ENCODE measurements at places on chromosomes 3 and 15. TPM values are rescaled to one million over a fixed set of nuclear protein-coding genes. Genes with fewer than 3 reads are reported as not detected.

DNA sequence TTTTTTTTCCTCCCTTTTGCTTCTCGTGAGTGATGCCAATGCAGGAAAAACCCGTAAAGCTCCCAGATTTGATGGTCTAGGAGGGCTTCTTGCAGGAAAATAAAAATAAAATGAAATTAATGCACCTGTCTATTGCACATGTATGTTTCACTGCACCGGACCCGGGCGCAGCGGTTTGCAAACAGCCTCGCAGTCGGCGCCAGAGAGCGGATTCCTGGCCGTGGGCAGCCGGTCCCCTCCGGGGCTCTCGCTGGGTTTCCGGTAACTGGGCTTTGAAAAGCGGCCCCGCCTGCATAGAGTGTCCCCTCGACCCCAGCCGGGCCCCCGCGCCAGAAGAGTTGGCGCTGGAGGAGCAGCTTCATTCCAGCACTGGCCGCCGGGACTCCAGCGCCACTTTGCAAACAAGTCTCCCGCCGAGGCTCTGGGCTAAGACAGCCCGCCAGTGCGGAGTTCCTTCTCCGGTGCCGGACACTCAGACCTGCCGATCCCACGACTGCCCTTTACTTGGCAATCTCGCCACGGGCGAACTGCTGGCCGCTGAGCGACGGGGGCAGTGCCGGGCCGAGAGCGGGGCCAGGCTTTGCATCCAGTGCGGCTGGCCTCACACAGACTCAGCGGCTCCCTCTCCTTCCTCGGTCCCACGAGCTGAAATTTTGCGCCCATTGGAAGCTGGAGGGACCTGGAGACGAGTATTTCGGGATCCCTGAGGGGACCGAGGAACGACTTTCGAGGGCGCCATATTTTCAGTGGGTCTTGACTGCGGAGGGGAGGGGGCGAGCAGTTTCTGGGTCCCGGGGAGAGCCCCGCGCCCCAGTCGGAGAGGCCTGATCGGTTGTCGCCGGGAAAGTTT is 225.9 kb upstream of the C2CD4B start:
- peaks cover 12% of the 10 kb centered on the region for H3K27me3 ChIP-seq
- peak; percentile 67 for DNase-seq
- peaks cover 22% of the 10 kb centered on the region for H3K4me1 ChIP-seq
- 0 out of 2 replicates have a peak overlapping the region, but pooled peaks have one; percentile 60 for H3K27ac ChIP-seq
- H3K4me3 ChIP-seq, result peak overlapping the region; percentile 95

DNA sequence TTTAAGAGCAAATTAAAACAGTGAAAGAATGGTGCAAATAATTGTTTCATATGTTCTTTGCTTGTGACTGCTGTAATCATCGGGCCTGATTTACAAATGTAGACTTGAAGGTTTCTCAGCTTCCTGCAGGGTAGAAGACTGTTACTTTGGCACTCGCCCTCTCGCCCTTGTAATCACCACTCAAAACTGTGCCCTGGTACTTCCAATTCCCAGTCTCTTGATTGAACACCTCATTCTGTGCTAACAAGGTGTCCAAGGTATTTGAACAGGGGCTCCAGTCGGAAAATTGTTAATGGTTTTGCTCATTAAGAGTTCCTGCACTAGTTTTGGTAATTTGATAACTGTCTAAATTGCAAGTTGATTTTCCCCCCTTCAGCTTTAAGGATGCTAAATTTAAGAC is 209.5 kb downstream of the ZIC1 start:
- peaks cover 26% of the 10 kb centered on the region for H3K4me1 ChIP-seq
- H3K27me3 ChIP-seq, result no peaks in the 10 kb centered on the region
- H3K36me3 ChIP-seq, result no peaks in the 10 kb centered on the region
- H3K27ac ChIP-seq, result no peak overlapping the region
- no peak overlapping the region for H3K4me3 ChIP-seq

GRCh38 chr3:30122359-30122758 is 484.0 kb upstream of the TGFBR2 start:
- H3K27ac ChIP-seq, result no peak overlapping the region
- peaks cover 13% of the 10 kb centered on the region for H3K4me1 ChIP-seq
- H3K4me3 ChIP-seq, result no peak overlapping the region
- H3K27me3 ChIP-seq, result peaks cover 6% of the 10 kb centered on the region

Gene CPEB1
- total RNA-seq, result 2.5 TPM

Gene UCN2
- 0.46 TPM for total RNA-seq

Data from WTC11 (cell line).